ENCODE measurements at places on chromosomes 12 and 14.
A peak's percentile ranks its signal among the peaks of the same experiment; 100 is the strongest.

GRCh38 chr14:51552768-51553404, 98.8 kb upstream of the FRMD6 start:
- no peak for DNase-seq

- DNase-seq, result peak; percentile 44
Measured at GRCh38 chr12:2259369-2259768, 206.6 kb downstream of the CACNA1C start.

DNA sequence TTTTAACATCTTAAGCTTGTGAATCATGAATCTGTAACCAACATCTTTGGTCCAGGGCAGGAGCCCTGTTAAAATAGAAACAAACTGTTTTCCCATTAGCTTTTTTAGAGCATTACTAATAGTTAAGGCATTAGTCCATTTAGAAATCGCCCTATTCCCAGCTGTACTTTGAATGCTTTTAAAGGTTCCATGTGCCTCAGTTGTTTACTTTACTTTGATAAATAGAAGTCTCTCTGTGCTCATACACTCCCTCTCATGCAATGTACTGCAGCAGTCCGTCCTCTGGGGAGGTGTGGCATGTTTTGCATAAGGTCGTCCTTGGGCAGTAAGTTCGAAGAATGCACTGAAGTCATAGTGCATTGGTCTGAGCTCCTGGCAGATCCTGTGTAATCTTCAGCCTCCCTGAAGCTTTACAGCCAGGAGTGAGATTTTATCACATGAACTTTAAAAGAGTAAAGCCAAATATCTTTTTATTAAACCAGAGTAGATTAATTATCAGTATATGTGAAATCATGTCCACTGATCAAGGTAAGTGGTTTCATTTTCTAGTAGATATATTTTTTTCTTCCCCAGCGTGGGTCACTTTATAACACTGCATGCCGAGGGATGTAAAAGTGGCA, 134.7 kb downstream of the FGD4 start:
- peak; percentile 39 for DNase-seq

DNA sequence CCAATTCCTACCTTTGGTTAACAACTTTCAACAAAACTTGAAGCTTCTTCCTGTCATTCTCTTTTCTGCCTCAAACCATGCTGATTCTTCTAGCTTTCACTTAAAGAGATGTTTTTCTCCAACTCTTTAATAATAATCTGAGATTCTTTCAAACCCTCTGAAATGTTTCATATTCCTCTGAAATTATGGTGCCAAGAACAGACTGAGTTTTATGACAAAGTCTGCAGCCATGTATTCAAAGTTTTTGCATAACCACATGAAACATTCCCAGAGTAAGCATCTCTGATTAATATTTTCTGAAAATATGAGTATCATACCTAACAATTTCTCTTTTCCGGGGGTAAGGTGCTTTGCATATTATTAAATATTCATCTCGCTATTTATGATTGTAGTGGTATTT, 59.1 kb upstream of the DCN start:
- DNase-seq, result no peak

DNA sequence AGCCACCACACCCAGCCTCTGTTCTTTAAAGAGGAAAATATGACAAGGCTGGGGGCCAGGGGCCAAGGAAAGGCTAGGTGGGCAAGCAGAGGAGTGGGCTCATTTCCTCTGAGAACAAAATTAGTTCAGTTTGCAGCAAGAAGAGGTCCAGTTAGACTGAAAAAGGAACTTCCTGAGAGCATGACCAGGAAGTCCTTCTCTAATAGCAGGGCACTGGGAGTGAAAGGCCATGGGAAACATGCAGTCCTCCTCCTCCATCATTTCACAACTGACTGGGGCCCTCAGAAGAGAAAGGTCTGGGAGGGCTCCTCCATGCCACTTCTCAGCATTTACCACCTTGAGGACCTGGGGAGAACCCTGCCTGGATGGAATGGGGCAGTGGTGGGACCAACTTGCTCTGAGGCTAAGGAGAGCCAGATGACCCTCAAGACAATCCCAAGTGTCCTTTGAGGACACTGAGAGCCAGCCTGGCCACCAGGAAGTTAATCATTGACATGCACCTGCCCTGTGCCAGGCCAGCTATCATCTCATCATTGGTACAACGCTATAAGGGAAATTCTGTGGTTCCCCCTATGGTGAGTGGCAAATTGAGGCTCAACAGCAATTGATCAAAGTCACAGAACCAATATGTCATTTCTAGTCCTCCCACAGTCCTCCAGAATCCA, 2.0 kb downstream of the AQP2 start:
- no peak for DNase-seq

- DNase-seq, result peak; percentile 53
Measured at GRCh38 chr14:25537846-25538455, 488.0 kb upstream of the STXBP6 start.
